ENCODE measurements at places on chromosomes 4 and X. TPM values are rescaled to one million over a fixed set of nuclear protein-coding genes. Genes with fewer than 3 reads are reported as not detected.

Gene ENPEP
- 0.68 TPM for total RNA-seq

Gene HOPX
- total RNA-seq: 22.1 TPM

DNA sequence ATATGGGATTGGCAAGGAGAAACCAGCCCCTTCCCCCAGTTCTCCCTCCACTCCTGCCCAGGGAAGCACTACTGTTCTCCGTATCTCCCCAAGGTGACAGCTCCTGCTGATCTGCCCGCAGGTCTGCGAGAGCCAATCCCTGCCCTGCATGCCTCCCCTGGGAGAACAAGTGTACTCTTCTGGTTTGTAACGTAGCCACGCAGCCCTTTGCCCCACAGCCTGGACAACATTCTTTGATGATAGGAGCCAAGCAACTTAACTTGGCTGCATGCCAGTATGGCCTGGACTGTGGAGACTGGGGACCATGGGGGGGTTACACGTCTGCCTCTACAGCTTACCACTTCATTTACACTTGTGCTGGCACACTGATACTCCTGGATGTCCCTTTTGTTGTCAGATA, 2.0 kb downstream of the STBD1 start:
- no peak overlapping the region for H3K27ac ChIP-seq
- H3K36me3 ChIP-seq: peaks cover 2% of the 10 kb centered on the region
- H3K27me3 ChIP-seq: peaks cover 38% of the 10 kb centered on the region
- no peak overlapping the region for H3K4me3 ChIP-seq
- peaks cover 21% of the 10 kb centered on the region for H3K4me1 ChIP-seq

GRCh38 chrX:108396188-108396891, 41.9 kb downstream of the COL4A6 start:
- no peaks in the 10 kb centered on the region for H3K36me3 ChIP-seq
- H3K27me3 ChIP-seq: no peaks in the 10 kb centered on the region
- no peak for DNase-seq
- H3K4me3 ChIP-seq: no peak overlapping the region

DNA sequence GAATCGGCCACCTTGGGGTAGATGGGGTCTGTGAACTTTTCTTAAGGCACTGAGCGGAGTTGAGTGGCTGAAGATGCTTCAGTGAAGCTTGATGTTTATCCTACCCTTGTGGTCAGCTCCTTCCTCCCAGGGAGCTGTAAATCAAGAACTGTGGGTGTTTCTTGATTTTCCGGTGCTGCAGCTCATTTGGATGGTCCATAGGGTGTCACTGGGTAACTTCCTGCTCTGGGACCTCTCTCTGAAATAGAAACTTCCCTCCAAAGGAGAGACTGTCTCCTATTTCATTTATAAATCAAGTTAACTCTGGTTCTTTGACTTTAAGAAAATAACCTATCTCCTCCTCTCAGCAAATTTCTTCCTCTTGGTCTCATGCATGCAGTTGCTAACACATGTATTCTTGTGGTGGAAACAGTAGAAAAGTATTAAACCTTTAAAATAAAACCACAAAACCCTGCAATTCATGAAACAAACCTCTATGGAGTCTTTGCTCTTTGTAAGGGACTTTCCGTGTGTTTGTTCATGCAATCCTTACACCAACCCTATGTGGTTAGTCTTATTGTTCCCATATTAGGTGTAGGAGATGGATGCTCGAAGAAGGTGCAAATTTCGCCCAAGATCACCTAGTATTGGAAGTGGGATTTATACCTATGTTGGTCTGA, 110.3 kb downstream of the SHROOM3 start:
- peaks cover 3% of the 10 kb centered on the region for H3K27me3 ChIP-seq
- H3K27ac ChIP-seq: peak overlapping the region; percentile 3
- peaks cover 1% of the 10 kb centered on the region for H3K36me3 ChIP-seq
- peak overlapping the region; percentile 44 for H3K4me3 ChIP-seq
- DNase-seq: no peak

All from activated naive CD8-positive, alpha-beta T cell treated with anti-CD3 and anti-CD28 coated beads, Interleukin-2, amount 10 ng/mL, durations not matched to agents 7 days and 5 days (primary cell).